ENCODE measurements at places on chromosomes 4 and X.

GRCh38 chr4:560731-561291 lies 15.3 kb downstream of the TMEM271 start:
- DNase-seq = no peak

DNA sequence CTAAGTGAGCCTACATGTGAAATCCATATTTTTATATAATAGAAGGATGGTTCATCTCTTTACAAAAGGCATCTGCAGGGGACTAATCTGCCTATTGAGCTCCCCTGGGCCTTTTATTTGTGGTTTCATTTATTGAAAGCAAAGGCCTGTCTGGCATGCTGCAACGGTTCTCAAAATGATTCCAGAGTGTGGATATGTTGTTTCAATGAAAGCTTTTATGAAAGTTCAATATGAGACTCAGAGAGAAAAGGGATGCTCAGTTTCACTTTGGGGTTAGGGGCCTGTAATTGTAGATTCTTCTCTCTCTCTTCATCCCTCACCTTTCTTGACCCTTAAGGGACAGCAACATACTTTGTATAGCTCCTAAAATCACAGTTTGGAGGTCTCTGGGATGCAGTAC lies 204.2 kb upstream of the CASK start:
- DNase-seq = no peak

- no peak for DNase-seq
Measured at GRCh38 chr4:183492791-183493222, 12.1 kb upstream of the ING2 start.

GRCh38 chrX:155071694-155072280 lies 479 bp downstream of the BRCC3 start:
- DNase-seq = no peak

DNA sequence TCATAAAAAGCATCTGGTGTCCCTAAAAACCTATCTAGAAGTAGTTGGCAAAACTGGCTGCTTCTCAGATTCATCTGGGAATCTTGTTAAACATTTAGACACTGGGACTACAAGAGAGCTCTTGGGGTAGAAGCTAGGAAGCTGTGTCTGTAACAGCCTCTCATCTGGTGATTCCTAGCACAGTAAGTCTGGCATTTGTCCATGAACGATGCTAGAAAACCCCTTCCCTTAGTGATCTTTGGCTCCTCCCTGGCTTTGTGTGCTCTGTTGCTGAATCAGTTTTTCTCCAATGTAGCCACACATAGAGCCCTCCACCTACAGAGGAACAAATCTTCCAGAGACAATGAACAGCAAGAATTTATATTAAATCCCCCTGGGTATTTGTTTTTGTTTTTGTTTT lies 951.7 kb upstream of the LCORL start:
- DNase-seq = no peak

GRCh38 chr4:81573840-81574239 lies 102.1 kb upstream of the RASGEF1B start:
- no peak for DNase-seq

DNA sequence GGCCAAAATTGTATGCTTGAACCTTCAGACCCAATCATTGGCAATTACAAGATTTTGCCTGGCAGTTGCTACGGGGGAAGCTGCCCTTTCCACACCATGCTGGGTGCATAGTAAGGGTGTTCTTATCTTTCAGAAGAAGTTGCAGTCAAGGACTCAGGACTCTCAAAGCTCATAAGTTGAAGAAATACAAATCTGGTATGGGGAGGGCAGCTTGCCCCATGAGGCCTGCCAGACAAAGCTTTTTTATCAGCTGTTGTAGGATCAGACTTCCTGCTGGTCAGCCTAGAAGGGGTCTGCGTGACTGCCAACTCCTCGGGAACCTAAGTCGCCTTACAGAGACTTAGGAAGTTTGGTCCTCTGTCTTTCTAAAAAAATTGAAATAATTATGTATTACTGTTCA lies 174.9 kb upstream of the TECRL start:
- no peak for DNase-seq

GRCh38 chrX:35458142-35458541 lies 340.0 kb upstream of the MAGEB16 start:
- no peak for DNase-seq

GRCh38 chrX:17736856-17737709 lies at the start of gene SCML1:
SCML1 (plus strand) TSS chrX:17737493; CDS start chrX:17744187, 6,694 bp downstream.
- peak; percentile 68 for DNase-seq

DNA sequence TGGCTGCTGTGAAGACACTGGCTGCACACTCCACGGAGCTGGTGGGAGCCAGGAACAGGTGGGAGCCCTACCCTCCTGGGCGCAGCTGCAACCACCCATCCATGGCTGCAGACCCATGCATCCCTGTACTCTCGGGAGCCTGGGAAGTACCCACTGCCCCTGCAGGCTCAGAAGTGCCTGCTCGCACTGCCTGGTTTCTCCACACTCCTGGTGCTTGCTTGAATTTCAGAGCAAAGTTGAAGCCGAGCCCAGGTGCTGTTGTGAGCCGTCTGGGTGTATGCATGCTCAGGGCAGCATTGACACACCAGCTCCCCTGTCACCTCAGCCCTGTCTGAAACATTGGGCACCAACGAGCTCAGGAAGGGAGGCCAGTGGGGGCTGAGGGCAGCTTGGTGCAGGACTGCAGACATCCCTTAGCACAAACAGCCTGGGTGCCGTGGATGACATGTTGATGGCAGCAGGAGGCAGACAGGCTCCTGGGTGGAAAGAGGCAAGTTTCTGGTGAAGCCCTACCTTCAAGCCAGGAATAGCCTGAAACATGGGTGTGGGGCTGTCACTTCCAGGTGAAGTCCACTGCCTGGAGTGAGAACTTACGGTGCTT lies 585.9 kb downstream of the PCDH18 start:
- DNase-seq = no peak

DNA sequence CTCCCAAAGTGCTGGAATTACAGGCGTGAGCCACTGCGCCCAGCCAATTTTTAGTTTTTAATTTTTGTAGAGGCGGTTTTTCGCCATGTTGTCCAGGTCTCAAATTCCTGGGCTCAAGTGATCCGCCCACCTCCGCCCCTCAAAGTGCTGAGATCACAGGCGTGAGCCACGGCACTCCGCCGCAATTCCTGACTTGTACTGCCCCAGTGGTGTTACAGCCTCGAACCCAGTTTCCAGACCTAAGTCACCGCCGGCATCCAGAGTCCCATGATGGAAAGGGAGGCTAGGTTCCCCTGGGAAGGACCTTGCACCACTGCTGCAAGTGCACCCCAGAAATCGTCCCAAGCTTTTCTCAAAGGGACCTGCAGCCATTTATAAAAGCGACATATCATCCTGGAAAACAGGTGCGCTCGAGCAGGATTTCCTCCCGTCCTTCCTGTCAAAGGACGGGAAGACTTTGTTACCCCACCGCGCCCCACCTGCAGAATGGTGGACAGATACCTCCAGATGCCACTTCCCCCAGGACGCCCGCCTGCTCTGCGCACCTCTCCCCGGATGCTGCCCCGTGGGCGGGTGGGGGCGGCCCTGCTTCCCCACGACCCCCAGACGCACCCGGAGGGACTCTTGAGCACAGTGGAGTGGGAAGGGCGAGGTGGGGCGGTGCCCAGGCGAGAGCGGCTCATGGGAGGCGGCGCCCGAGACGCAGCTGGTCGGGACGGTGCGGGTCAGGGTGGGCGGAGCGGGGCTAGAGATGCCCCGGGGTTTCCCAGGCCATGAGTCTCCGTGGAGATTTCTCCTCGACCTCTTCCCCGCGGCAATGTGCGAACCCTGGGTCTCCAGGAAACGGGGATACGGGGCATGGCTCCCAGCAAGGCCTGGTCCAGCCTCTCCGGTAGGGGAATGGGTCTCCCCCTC lies 947 bp upstream of the RPL10 start:
- peak; percentile 53 for DNase-seq

DNA sequence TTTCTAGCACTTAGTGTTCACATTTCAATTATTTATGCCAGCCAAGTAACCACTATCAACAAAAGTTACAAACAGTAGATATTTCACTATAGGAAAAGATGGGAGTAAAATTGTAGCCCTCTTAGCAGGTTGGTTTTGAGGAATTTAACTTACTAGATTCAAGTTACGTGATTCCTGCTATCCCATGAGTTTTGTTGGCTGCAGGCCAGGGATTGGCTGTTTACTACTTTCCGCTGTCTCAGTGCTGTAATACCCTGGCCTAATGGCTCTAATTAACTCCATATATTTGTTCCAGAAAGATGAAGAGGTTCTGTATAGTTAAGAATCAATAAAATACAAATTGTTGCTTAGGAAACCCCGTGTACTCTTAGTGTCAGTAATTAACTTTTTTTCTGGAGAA lies 55.5 kb upstream of the MAGED1 start:
- no peak for DNase-seq

DNA sequence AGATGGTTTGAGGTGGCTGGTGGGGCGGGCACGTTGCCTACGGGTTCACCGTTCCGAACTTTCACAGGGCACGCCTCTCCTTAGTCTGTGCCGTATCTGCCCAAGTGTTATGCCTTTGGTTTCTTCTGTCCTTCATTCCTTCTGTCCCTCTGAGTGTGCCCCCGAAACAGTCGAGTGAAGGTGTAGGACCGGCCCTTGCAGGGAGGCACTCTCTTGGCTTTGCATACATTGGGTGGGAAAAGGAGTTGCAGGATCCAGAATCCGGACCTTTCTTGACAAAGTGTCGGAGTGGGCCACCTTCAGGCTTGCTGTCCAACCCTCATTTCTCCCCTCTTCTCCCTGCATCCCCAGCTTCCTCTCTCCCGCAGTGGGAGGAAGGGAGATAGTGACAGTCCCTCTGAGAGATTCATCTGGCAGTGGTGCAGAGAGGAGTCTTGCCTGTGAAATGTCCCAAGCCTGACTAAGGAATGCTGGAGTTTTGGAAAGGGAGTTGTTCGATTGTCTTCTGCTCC lies 569 bp downstream of the ARFIP1 start:
- DNase-seq = no peak

DNA sequence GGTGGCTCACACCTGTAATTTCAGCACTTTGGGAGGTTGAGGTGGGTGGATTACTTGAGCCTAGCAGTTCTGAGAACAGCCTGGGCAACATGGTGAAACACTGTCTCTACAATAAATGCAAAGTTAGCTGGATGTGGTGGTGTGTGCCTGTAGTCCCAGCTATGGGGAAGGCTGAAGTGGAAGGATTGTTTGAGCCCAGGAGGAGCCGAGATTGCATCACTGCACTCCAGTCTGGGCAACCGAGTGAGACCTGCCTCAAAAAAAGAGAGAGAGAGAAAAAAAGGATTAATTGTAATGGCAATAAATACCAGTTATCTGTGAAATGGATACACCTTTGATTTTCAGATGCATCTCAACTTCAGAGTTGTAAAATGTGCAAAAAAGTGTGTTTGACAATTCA lies 58.8 kb downstream of the SPRY1 start:
- no peak for DNase-seq

- no peak for DNase-seq
Measured at GRCh38 chrX:63809173-63809572, 24.2 kb upstream of the ARHGEF9 start.

GRCh38 chr4:163280703-163281519 lies 51.5 kb downstream of the NPY1R start:
- DNase-seq = no peak

DNA sequence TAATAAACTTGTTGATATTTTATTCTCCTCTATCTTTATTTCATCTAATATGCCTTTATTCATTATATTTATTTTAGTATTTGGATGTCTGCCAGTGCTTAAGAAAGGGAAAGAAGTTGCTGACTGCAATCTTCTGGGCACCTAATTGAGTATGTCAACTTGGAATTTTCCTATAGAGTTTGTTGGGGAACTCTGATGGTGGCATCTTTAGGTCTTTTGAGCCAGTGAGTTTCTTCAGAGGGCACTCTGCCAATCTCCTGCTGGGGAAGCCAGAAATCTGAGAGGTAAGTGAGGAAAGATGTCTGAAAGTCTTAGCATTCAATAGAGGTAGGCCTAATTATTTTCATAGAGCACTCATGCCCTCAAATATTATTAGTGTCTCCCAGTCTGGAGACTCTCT lies 475.0 kb downstream of the GABRG1 start:
- DNase-seq = no peak

DNA sequence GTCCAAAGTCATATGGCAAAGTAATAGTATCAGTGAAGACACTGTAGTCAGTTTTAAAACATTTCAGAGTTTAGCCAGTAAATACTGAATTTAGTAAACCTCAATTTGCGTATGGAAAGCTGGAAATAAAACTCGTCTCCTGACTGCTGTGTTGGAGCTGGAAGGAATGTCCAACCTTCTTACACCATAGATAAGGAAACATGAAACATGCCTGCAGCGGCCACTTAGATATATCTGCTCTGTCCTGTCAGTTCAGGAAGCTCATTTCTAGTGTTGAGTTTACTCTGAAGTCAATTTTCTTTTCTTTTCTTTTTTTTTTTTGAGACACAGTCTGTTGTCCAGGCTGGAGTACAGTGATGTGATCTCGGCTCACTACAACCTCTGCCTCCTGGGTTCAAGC lies 21.2 kb downstream of the ARHGAP10 start:
- DNase-seq = no peak

DNA sequence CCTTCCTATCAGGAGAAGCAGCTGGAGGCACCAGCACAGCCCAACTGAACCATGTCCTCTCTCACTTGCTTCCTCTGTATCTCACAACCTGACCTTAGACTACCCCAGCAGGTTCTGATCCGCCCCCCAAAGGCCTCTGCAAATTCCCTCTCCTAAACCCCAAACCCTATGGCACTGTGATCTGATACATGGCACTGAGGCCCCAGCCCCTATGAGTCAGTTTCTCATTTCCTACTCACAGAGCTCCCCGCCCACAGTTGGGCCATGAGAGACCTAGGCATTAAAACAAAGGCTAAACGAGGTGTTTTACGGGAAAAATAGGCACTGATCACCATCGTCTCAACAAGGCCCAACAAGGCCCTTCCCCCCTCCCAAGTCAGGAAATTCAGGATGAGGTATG lies 19.1 kb downstream of the SASH3 start:
- no peak for DNase-seq

DNA sequence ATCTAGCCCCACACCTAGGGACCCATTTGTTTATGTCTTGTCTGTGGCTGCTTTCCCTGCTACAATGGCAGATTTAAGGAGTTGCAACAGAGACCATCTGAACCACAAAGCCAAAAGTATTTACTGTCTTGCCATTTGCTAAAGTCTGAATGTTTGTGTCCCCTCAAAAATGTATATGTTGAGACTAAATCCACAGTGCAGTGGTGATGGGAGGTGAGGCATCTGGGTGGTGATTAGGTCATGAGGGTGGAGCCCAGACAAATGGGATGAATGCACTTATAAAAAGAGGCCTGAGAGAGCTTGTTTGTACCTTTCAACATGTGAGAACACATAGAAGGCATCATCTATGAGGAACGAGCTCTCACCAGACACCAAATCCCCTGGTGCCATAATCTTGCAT lies 137.3 kb downstream of the TMEM144 start:
- no peak for DNase-seq

GRCh38 chr4:48654015-48654664 lies 125.9 kb downstream of the FRYL start:
- no peak for DNase-seq

DNA sequence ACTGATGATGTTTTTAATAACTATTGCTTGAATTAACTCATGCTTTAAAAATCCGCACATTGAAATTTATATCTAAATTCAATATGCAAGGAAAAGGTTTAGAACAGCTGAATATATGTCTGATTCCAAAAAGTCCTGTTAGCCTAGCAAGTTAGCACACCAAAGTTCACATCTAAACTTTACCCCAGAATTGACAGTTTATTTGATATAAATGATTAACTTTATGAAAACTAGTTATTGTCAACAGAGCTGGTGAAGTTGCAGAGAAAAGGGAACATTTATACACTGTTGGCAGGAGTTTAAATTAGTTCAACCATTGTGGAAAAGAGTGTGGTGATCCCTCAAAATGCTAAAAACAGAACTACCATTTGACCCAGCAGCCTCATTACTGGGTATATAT lies 120.6 kb upstream of the BMP3 start:
- DNase-seq = no peak

- DNase-seq = no peak
Measured at GRCh38 chrX:37875675-37876074, 28.3 kb upstream of the DYNLT3 start.

GRCh38 chrX:20653070-20653469 lies 386.4 kb upstream of the RPS6KA3 start:
- DNase-seq = no peak

All from frontal cortex (tissue), 4 donors.